Activated CD4-positive, alpha-beta T cell treated with anti-CD3 and anti-CD28 coated beads, Interleukin-2, amount 50 U/mL, for 48 hours (primary cell): ENCODE measurements at places on chromosomes 1 and 21.

GRCh38 chr1:197181982-197182381 lies 35.5 kb upstream of the ASPM start:
- no peak for DNase-seq

GRCh38 chr1:7993593-7994479 lies 32.3 kb downstream of the ERRFI1 start:
- DNase-seq = no peak

GRCh38 chr1:232925421-232926220 lies 24.8 kb upstream of the NTPCR start:
- DNase-seq = no peak

- no peak for DNase-seq
Measured at GRCh38 chr1:59596432-59596831, 218.3 kb upstream of the HOOK1 start.

DNA sequence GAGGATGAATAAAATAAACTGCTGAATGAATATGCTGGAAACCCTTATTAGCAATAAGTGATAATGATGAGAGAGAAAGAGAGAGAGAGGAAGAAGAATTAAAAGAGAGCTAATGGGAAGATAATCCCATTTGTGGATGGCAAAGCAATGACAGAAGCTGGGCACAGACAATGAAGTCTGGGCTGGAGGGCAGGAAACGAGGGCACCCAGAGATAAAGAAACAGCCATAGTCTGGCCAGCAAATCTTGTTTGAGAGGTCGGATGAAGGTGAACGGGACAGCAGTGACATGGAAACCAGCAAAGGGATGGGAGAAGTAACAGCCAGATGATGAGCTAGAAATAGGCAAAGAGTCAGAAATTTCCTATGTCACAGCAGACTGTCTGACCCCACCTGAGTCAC lies 155.9 kb downstream of the ASTN1 start:
- no peak for DNase-seq

GRCh38 chr1:108645564-108646184 lies 15.2 kb downstream of the HENMT1 start:
- no peak for DNase-seq

- DNase-seq = no peak
Measured at GRCh38 chr1:28783363-28783762, 28.6 kb upstream of the OPRD1 start.

GRCh38 chr1:9247894-9248293 lies 13.3 kb downstream of the H6PD start:
- no peak for DNase-seq

- no peak for DNase-seq
Measured at GRCh38 chr1:208047975-208048374, 137.1 kb upstream of the CD34 start.

GRCh38 chr1:244303610-244303969 lies 148.1 kb downstream of the ADSS2 start:
- DNase-seq = no peak

DNA sequence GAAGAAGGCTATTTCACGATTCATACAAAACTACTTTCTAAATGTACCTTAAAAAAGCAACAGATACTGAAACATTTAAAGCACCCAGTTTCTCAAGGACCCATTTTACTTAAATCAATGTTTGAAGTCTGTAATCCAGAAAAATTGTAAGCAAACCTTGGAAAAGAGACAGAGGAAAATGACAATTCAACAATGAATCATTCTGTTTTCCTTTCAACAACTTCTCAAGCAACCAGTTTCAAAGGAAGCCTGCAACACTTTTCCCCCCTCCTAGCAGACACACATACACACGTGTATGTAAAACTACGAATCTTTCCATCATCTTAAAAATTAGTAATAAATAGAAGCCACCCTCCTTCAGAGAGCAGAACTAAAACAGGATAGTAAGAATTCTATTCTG lies 1.2 kb downstream of the RERE start:
- no peak for DNase-seq
